ENCODE measurements at places on chromosomes 3 and 15.

GRCh38 chr15:38994310-38994709 lies 429.7 kb upstream of the RASGRP1 start:
- no peak for DNase-seq

- peak; percentile 4 for DNase-seq
Measured at GRCh38 chr15:42133886-42134502, 22.4 kb downstream of the PLA2G4F start.

DNA sequence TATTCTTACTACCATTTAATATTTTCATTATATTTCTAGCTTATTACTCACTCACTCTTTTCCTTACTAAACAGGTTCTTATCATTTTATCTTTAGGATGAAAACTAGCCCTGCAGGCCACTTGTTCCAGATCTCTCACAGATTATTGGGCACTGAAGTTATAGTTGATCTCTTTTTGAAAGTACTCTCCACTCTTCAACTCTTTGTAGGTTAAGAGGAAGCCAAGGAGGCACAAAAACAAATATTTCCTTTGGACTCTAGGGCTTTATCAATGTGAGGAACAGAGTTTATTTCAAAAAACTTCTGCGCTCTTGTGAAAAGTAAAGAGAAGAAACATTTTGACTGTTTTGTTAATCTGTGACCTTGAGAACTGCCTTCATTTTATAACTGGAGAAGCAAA lies 96.0 kb upstream of the NPHP3 start:
- no peak for DNase-seq

GRCh38 chr3:126291061-126291460 lies 66.1 kb downstream of the KLF15 start:
- DNase-seq, result no peak

DNA sequence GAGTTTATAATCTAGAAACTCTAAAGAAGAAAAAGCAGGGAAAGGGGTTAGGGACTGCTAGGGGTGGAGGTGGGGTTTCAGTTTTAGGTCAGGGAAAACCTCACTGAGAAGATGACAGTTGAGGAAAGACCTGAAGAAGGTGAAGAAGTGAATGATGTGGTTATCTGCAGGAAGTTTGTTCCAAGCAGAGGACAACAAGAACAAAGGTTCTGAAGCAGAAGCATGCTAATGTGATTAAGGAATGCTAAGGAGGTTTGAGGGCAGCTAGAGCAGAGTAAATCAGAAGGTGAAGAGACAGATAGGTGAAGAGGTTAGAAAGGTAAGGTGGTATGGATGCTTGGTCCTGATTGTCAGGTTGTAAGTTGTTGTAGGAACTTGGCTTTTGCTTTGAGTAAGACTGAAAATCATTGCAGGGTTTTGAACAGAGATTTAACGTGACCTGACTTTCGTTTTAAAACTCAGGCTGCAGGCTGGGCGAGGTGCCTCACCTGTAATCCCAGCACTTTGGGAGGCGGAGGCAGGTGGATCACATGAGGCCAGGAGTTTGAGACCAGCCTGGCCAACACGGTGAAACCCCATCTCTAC lies 8.6 kb downstream of the OXSR1 start:
- DNase-seq, result no peak

DNA sequence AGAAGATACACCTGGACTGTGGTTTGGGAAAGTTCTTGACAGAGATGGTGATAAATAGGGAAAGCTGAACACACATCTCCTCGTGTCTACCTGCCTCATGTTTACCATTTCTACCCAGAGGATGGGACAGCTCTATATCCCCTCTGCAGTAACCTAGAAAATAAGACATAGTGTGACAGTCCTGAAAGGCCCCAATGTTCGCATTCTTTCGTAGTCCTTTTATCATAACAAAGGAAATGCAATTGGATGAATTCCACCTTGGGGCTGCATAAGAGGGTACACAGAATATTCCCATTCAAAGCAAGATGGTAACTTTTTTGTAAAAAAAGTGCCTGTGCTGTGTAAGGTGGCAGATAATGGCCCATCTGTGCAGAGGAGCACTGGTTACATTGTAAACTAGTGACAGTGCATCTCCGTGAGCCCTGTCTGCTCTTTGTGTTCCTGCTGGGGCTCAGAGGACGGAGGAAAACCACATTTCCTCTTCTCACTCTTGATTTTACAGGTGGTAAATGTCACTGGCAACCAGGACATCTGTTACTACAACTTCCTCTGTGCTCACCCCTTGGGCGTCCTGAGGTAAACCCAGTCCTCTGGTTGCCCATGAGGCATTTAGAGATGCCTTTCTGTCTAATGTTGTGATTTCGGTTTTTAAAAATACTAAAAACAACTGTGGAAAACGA lies 74.3 kb downstream of the SIDT1 start:
- no peak for DNase-seq

Measured in NCI-H748 treated with DMSO at 0.1 percent for 48 hours (cell line).